ENCODE measurements at places on chromosomes 2 and 18.

GRCh38 chr2:118738106-118738505 is 109.3 kb downstream of the EN1 start:
- no peak for DNase-seq

DNA sequence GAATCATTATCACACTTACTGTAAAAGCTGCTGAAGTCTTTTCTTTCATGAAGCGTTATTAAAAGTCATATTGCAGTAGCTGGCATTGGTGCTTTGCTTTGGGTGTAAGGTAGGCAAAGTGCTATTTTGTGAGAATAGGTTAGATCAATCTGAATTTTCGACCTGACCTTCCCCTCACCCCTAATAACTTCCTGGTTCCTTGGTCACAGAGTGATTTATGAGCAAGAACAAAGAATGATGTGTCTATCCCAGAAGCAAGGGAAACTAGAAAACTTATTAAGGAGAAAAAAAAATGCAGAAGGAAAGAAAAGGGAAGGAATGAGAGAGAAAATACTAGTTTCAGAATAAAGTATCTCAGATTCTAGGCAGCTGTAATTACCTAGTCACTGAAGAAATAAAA is 163.1 kb upstream of the MEIS1 start:
- no peak for DNase-seq

- DNase-seq = no peak
Measured at GRCh38 chr2:54106631-54107454, 8.6 kb upstream of the ACYP2 start.

DNA sequence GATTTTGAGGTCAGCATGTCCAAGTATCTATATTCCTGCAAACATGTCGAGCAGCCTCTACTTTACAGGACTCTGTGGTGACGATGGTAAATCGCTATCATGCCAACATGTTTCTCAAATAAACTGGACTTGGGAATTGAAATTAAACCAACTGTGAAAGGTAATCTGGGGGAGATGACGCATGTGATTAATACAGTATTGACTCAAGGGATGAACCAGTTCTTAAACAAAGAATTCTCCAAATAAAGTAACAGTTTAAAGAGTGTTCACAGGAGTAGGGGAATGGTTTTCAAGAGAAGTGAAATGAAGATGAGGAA is 54.3 kb downstream of the THUMPD2 start:
- DNase-seq = no peak

- no peak for DNase-seq
Measured at GRCh38 chr2:133389569-133389968, 178.7 kb downstream of the NCKAP5 start.

- DNase-seq = no peak
Measured at GRCh38 chr2:60508339-60508917, 45.0 kb downstream of the BCL11A start.

- no peak for DNase-seq
Measured at GRCh38 chr2:220568296-220568695, 940.9 kb downstream of the SLC4A3 start.

GRCh38 chr2:152407204-152407721 is 72.3 kb downstream of the FMNL2 start:
- no peak for DNase-seq

DNA sequence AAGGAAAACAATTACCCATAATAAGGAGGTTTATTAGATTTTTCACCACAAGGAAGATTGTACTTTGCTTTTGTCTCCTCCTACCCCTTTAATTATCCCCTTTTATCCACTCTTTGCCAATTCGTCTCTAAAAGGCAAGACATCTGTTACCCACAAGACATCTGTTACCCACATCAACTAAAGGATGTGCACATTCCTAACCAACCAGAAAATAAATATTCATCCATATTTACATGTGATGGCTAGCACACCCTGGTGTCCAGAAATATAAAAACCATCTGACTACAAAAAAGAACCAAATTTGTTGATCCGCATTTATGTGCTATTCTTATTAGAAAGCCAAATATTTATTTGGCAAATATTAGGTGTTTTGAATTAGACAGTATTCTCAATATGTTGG is 35.7 kb downstream of the ACVR1C start:
- no peak for DNase-seq

DNA sequence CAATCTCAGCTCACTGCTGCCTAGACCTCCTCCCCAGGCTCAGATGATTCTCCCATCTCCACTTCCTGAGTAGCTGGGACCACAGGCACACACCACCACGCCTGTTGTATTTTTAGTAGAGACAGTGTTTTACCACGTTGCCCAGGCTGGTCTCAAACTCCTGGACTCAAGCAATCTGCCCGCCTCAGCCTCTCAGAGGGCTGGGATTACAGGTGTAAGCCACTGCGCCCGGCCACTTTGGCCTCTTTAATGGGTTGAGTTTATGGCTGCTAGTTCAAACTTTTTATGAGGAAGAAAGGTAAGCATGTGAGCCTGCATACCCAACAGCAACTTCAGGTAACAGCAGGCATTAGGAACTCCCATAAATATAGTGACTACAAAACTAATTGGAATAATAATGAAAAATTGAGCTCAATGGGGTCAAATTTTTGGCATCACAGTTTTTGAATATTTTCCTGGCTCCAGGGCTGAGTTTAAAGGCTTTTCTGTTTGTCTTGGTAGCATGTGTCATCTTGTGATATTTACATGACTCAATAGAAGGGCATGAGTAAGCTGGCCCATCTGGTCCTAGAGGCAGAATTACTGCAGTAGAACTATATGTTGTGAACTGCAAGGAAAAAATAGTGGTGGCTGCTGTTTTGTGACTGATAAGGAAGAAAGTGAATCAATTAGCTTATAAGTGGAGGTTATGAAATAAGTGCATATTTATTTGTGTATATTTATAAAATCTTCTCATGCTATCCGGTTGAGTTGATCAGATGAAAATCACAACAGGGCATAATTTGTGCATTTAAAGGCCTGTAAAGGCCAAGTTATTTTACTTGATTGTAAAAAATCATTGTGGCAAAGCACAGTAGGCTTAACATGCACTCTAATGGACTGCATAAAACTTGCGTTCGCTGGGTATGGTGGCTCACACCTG is 24.8 kb downstream of the GALM start:
- no peak for DNase-seq

- DNase-seq = no peak
Measured at GRCh38 chr2:236959876-236960275, 125.8 kb upstream of the COPS8 start.

GRCh38 chr18:10301831-10302483 is 152.5 kb upstream of the APCDD1 start:
- DNase-seq = no peak

GRCh38 chr18:6256521-6256920 is 158.2 kb downstream of the L3MBTL4 start:
- no peak for DNase-seq

DNA sequence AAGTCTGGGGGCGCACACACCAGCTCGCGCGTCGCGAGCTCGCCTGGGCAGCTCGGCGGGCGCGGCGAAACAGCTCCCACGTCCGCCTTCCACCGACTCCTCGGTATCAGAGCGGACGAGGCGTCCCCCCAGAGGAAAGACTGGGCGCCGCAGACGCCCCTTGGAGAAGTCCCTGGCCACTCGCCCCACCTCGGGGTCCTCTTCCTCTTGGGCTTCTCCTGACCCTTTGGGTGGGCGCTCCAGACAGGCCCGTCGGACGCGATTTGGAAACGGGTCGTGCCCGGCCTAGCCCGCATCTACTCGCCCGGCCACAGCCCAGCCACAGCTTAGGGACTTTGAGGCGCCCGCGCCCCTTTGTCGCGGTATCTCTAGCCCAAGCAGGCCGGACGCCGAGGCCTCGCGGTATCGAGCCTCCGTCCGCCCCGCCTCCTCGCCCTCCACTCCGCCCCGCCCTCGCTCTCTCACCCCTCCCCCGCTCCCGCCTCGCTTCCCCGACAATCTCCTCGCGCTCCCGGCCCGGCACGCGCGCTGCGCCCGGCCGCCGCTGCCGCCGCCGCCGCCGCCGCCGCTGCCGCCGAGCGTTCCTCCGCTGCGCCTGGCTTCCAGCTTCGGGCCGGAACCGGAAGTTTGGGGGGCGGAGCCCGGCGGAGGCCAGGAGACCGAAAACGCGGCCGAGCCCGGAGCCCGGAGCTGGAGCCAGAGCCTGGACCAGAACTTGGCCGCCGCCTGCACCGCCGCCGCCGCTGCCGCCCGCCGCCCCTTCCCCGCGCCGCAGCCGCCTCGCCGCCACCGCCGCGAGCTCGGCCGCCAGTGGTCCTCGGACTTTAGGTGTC is 749 bp upstream of the ACVR2A start:
- DNase-seq = peak; percentile 58

DNA sequence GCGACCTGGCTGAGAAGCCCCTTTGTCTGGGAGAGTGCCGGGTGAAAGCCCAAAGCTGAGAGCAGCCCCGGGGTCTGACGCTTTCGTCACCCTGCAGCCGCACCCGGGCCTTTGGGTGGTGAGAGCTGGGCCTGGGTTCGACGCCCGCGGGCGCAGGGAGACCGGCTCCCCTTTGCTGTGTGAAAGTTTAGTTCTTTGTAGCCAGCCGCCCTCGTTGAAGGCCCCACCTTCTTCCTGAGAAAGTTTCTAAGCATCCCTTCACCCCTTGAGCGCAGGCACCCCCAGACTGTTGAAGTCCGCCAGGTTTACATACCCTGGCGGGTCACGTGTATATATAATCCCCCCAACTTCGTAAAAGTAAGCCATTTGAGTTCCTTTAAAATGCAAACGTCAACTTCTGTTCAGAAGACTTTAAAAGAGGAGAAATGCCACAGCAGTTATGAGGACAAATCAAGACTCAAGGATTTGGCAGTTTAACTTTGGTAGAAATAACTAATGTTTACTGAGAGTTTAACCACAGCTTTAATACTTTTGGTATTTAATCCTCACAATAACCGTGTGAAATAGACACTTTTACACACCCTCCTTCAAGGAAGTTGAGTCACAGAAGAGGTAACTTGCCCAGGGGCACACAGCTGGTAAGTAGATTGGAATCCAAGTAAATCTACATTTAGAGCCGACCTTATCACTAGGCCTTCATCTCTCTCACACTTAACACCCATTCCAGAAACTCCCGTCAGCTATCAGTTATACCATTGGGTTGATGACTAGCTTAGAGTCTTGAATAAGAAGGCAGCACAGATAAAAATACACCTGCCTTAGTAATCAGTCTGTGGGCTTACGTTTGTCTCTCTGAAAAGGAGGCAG is 1.1 kb upstream of the MBOAT2 start:
- DNase-seq = no peak

GRCh38 chr2:25029183-25029554 is 12.7 kb upstream of the EFR3B start:
- DNase-seq = no peak

GRCh38 chr2:105373344-105373781 is 25.5 kb downstream of the FHL2 start:
- no peak for DNase-seq

DNA sequence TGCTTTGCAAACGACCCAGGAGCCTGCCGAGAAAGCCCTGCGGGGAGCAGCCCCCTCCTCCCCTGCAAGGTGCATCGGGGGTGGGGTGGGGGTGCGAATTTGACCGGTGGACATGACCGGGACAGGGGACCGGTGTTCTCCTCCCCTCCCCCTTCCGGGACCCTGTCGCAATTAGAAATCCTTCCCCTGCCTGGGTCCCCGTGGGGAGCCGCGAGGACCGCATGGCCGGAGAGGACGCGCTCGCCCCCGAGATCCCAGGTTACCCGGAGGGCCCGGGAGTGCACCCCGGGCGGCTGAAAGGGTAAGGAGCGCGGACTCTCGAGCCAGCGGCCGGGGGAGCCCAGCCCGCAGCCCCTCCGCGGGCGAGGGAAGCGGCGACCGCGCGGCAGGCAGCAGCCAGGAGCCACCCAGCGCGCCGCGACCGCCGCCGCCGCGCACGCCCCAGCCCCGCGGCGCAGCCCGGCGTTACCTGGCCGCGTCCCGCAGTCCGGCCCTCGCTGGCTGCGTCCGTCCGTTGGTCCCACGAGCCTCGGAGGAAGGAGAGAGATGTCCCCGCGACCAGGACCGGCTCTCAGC is 482 bp downstream of the DLGAP1 start:
- DNase-seq = no peak

- DNase-seq = no peak
Measured at GRCh38 chr2:26136451-26136850, 36.4 kb upstream of the GAREM2 start.

DNA sequence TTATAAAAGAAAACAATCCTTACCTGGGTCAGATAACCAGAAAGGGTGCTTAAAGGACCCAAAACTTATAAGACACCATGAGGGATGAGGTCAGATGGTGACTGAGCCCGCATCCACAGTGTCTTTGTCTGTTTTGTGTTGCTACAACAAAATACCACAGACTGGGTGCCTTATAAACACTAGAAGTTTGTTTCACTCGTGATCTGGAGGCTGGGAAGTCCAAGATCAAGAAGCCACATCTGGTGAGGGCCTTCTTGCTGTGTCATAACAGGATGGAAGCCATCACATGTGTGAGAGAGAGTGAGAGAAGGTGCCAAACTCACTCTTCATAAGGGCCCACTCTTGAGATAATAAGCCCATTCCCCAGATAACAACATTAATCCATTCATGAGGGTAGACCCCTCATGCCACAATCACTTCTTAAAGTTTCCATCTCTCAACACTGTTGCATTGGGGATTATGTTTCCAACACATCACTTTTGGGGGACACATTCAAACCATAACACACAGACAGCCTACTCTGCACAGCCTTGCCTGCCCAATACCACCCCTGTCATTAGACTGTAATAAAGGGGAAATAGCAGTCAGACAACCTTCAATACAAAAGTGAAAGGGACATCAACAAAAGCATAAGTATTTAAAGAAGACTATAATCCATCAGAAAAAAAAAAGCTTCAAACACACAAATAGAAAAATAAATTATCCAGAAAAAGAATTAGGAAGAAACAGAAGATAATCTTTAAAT is 249.8 kb downstream of the ANAPC1 start:
- DNase-seq = no peak

- peak; percentile 45 for DNase-seq
Measured at GRCh38 chr18:74654638-74655037, 57.0 kb downstream of the ZNF407 start.

DNA sequence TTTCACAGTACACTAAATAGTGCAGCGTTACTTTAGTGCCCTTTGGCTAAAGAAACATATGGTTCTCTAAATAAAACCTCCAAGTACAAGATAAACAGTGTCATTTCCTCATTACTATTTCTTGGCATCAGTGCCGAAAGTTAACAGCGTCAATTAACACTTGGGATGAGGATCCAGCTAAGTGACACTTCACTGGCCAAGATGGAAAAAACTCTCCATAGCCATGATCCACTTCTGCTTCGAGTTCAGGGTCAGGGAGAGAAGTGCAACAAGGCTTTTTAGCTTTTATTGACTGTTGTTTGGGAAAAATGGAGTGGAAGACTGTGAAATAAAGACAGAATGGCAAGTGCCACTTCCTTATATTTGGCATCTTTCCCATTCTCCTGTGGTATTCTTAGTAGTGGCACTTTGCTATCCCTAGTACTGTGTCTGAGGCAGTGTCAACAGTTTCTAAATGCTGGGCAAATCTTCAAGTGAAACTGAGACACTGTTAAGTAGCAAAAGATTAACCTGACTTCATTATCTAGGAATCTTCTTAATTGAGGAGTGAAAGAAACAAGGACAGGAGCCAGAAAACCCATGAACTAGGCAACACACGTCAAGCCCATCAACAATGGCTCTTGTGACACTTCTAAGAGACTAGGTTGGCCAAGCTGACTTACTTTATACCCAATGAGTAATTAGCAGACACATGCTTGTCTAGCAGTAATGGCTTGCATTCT is 222.5 kb upstream of the SESTD1 start:
- DNase-seq = no peak

- DNase-seq = peak; percentile 29
Measured at GRCh38 chr2:115161081-115161770, 718.8 kb downstream of the DPP10 start.

All from NCI-H2081 treated with DMSO at 0.1 percent for 48 hours (cell line).